ENCODE measurements at places on chromosomes 6 and 20.

DNA sequence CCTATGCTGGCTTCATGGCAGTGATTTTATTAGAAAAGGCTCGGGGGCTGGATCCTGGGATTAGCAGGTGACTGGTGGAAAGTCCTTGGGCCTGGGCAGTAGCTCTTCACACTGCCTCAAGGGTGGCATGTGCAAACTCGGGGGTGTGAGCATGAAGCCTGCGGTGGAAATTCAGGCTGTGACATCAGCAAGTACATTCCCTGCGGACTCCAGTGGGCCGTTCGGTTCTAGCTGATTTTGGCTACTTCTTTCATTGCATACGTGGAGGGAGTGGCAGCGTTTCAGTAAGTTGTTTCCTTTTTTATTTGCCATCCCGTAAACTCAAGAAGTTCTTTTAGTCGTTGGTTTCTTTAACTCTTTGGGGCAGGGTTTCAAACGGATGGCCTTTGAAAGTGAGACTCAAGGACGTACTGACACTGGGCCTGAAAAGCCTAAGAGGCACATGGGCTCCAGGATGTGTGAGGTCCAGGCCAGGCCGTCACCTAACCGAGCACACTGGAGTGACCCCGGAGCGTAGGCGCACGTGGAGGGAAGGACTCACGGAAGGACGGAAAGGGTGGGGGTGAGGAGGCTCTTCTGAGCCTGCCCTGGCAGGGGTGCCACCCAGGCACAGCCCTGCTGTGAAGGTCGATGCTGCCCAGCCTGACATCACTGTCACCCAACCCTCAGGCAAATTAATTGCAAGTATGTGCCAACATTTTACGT, 104.0 kb upstream of the FRMD1 start:
- DNase-seq, result no peak

DNA sequence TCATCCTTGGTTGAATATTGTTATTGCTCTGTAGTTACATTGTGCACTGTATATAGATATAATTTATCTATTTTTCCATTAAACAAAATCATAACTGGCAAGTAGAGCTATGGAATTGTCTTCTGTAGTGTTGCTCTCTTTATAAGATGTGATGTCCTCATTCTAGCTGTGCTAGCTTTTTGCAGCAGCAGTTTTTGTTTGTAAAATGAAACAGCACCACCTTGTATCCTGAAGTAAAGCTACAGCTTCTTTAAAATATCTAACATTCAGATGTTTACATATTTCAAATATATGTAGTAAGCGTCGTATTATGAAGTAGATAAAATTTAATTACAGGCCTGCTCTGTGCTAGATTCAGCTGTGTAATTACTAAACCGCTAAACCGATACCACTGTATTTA, 328.8 kb upstream of the MANEA start:
- DNase-seq, result no peak

- no peak for DNase-seq
These were observed 29.4 kb downstream of the ZNF292 start for GRCh38 chr6:87184762-87185250.

DNA sequence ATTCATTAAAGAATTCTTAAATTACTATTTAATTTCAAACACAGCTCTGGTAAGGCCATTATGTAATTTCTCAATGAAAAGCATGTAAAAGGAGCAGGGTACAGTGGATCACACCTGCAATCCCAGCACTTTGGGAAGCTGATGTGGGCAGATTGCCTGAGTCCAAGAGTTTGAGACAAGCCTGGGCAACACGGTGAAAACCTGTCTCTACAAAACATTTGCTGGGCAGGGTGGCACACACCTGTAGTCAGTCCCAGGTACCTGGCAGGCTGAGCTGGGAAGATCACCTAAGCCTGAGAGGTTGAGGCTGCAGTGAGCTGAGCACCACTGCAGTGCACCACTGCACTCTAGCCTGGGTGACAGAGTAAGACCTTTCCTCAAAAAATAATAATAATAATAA, 37.4 kb downstream of the MDN1 start:
- no peak for DNase-seq

- DNase-seq, result no peak
These were observed 350.0 kb upstream of the MANEA start for GRCh38 chr6:95227351-95227750.

GRCh38 chr6:129432738-129433137, 277.2 kb downstream of the ARHGAP18 start:
- no peak for DNase-seq

DNA sequence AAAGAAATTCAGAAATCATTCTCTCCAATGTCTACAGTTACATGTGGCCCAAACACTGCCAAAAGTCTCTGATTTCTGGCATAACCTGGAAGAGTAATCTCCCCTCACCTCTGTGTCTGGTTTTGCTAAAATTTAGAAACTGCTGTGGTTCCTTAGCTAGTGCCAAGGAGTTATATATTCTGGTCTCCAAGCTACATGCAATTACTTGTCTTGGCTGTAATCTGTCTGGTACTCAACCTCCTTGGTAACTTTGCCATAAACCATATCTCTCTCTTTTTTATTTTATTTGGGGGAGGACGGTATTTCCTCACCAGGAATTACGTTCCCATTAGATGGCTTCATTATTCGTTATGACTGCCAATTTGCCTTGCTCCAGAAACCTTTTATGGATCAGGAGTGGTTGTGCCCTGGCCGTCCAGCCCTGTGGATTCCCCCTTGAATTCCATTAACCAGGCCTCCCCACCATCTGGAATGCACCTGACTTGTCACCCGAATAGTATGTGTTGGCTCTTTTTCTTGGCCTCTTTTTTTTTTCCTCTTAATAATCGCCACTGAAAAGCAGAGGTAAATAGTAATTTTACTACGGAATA, 400.0 kb downstream of the CD83 start:
- DNase-seq, result no peak

DNA sequence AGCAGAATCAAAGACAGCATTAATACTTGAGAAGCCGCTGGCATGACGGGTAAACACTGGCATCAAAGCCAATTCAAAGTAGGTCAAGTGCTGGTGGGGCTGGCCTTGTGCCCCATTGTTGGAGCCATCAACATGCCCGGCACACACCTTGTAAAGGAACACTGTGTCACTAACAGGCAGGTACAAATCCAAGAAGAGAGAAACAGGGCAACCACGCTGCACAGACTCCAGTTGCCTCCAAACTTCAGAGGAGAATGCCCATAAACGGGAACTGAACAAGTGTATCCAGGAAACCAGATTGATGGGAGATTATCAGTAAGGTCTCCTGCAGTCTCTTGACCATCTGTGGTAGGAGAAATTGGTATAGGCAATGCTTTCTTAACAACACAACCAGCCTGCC, 127.0 kb upstream of the STXBP5 start:
- no peak for DNase-seq

GRCh38 chr6:5838656-5839396, 167.9 kb downstream of the NRN1 start:
- no peak for DNase-seq

- DNase-seq, result no peak
These were observed 12.7 kb downstream of the SYTL3 start for GRCh38 chr6:158662607-158662953.

DNA sequence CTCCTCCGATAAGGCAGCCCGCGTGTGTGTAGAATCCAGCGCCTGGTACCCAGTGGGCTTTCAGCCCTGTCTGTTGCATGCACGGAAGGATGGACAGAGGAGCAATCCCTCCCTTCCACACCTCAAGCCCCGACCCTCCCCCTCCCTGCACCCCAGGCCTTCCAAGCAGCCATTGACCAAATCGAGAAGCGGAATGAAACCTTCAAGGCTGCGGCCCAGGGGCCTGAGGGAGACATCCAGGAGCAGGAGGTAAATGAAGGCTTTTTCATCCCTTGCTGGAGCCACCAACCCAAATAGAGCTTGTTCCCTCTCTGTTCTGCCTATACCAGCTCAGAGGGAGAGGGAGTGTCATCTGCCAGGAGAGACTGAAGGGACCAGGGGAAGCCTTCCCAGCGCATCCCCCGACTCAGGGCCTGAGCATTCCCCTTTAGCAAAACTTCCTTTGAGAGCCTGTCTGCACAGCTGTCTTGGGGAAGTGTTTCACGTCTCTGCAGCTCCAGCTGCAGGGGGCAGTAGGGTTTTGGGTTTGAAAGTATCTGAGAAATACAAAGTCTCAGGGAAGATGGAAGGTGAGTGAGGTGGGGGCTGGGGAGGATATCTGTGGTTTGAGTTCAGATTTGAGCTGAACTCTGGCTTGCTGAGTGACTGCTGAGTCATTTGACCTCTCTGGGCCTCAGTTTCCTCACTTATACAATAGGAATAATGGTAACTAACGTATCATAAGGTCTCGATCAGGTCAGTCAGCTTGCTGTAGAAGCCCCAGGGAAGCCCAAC, 16.1 kb downstream of the FGD2 start:
- DNase-seq, result peak; percentile 54

DNA sequence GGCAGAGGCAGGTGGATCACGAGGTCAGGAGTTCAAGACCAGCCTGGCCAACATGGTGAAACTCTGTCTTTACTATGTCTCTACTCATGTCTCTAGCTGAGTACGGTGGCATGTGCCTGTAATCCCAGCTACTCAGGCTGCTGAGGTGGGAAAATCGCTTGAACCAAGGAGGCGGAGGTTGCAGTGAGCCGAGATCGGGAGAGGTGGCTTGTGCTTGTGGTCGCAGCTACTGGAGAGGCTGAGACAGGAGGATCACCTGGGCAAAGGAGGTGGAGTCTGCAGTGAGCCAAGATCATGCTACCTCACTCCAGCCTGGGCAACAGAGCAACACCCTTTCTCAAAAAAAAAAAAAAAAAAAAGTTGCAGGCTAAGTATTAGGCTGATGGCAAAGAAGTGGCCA, 8.0 kb upstream of the WTAP start:
- DNase-seq, result no peak

DNA sequence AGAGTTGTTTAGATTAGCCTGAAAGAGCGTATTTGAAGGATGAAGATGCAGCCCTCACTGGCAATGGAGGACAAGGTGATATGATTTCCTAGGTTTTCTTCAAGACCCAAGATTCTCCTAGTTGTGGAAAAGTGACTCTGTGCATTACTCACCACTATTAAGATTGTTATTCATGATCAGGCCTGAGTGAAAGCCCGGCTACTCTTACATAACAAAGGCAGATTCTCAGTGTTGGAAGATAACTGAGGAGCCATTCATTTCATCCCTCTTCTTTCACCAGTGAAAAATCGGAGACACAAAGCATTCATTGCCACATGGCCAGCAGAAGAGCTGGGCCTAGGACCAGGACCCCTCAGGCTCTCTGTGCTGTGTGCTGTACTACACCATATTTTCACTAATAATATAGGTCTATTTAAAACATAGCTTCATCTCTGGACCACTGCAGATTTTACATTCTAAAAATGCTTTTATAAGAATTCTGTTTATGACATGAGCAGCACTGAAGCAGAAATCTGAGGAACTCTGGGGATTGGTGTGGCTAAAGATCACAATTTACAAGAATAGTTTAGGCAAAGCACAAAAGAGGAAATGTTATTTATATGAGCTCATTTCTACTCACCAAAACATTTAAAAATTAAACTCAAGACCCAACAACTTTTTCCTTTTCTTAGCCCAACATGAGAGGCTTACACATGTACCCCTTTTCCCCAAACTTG, 181.9 kb upstream of the CCN2 start:
- DNase-seq, result no peak

DNA sequence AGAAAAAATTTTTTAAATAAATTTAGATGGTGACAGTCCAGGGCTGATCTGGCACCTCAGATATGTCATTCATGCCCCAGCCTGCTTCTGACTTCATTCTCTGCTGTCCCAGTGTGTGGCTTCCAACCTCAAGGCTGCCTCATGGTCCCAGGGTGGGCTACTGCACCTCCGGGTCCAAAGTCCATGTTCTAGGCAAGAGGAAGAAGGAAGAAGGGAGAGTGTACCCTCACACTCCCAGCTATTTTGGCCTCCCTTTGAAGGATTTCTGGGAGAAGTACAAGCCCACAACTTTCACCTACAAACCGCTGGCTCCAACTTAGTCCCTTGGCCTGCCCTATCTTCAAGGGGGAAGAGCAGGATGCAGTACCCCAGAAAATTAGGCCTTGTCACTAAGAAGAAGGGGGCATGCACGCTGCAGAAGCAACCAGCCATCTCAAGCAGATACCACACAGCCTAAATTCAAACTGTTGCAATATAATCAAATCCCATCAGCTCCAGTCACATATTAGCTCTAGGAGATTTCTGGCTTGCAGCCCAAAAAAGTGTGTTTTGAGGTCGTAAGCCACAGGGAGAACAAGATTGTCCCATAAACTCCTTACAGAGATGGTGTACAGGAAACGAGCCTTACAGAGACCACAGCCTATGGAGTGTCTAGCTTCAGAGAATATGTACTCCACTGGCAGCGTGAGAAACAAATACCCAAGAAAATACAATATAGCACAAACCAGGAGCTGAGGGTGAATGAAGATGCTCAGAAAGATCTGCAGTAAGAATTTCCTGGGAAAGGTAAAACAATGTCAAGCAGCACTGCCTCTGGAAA, 906 bp upstream of the BTN3A2 start:
- DNase-seq, result no peak

- DNase-seq, result no peak
These were observed 91.7 kb upstream of the MAP3K4 start for GRCh38 chr6:160899671-160900430.
